Vein endothelial cell (primary cell): ENCODE measurements at places on chromosomes 12 and 14. TPM values are rescaled to one million over a fixed set of nuclear protein-coding genes. Genes with fewer than 3 reads are reported as not detected.

GALNT8 gene
- total RNA-seq, result 0.19 and 0.33 TPM in 2 replicates

GALNT4 gene
- 24.9 and 25.5 TPM in 2 replicates for total RNA-seq

ZNF839 gene
- total RNA-seq, result 8.0 and 9.5 TPM in 2 replicates

TSPAN11 gene
- 7.2 and 16.5 TPM in 2 replicates for total RNA-seq

REM2 gene
- not detected in 2 replicates for total RNA-seq

CAMKK2 gene
- total RNA-seq, result 26.5 and 29.1 TPM in 2 replicates

RFX4 gene
- total RNA-seq, result not detected in 2 replicates

NPFF gene
- not detected in 2 replicates for total RNA-seq

SYNE3 gene
- total RNA-seq, result 12.7 and 16.7 TPM in 2 replicates

GLIPR1 gene
- 17.6 and 24.8 TPM in 2 replicates for total RNA-seq
